ENCODE measurements at places on chromosomes 3 and 15.

DNA sequence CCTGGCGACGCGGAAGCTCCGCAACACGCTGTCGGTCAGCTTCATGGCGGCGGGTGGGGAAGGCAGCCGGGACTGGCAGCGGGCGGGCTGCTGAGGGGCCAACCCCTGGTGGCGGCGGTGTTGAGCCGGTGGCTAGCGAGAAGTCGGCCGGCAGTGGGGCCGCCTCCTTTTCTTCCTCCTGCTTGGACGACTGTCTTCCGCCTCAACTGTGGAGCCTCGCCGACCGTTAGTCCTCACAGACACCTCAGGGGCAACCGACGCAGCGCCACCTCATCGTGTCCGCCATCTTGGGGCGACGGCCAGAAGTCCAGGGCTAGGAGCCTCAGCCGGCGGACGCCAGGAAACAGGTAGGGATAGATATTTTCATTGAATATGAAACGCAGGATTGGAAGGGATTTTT, 875.1 kb downstream of the NSUN3 start:
- no peak for DNase-seq

DNA sequence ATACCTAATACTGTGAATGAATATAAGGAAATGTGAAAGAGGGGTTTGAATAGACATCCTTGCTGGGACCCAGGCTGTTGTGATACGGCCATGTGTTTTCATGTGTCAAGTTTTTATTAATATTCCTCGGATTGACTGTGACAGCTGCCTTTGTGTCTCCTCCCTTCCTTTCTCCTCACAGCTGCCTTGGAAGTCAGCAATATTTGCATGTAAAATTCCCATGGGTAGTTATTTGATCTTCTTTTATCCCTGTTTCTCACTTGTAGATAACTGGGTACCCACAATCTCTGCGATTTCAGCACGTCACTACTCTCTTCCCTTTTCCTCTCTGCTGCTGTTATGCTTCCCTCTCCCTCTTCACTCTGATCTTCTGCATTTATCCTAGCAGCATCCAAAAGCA, 9.4 kb downstream of the GPR156 start:
- DNase-seq = no peak

DNA sequence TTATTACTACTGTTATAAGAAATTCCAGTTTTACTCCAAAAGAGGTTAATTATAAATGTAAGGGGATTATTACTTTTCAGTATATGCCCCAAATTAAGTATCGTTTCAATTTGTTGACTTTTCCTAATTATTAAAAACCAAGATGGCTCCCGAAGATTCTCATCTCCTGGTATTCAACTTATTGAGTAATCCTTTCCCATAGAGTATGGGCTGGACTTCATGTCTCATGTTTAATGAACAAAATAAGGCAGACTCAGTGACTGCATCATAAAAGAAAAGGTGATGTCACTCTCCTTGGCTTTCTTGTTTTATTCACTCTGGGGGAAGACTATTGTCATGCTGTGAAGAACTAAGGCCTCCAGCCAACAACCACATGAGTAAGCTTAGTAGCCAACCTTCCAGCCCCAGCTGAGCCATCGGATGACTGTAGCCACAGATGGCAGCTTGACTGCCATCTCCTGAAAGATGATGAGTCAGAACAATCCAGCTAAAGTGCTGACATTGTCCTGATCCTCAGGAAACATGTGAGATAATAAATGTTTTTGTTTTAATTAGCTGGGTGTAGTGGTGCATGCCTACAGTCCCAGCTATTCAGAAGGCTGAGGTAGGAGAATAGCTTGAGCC, 17.3 kb downstream of the IGF2BP2 start:
- no peak for DNase-seq

- DNase-seq = no peak
Measured at GRCh38 chr3:111282024-111282423, 210.4 kb downstream of the NECTIN3 start.

GRCh38 chr3:74021449-74021848, 396.7 kb upstream of the PDZRN3 start:
- no peak for DNase-seq
